ENCODE measurements at places on chromosomes 4 and X. TPM values are rescaled to one million over a fixed set of nuclear protein-coding genes. Genes with fewer than 3 reads are reported as not detected.

Gene TSPYL2
- 65.9 TPM for total RNA-seq

Gene SEPSECS
- 6.2 TPM for total RNA-seq

Gene MGAT4D
- total RNA-seq, result not detected

Gene FRMD7
- not detected for total RNA-seq

Gene CTPS2
- 14.8 TPM for total RNA-seq

Gene PAGE2B
- not detected for total RNA-seq
